ENCODE measurements at places on chromosomes 5 and 9.

DNA sequence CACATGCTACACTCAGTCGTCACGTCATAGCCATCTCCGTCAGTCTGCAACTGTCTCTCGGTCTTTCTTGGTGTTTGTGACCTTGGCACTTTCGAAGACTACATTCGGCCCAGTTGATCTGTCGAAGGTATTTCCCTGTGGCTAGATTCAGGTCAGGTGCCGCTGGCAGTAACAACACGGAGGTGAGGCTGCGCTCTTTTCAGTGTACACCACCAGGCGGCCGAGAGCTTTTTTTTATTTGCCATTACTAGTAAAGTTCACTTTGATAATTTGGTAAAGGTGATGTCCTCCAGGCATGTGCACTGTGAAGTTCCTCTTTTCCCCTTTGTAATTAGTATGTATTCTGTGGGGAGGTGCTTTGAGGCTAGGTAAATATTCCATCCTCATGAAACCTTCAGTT is 49.7 kb downstream of the RNF130 start:
- no peak for DNase-seq

DNA sequence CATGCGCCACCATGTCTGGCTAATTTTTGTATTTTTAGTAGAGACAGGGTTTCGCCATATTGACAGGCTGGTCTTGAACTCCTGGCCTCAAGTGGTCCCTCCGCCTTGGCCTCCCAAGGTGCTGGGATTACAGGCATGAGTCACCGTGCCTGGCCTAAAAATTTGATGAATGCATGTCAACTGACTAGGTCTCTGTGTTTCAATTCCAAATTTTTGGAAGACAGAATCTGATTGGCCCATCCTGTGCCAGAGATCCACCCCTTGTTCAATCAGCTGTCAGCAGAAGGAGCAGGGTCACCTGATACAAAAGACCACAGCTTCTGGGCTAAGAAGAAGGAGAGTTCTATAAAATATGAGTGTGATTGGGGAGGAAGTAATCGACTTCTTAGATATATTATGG is 43.5 kb upstream of the COL15A1 start:
- no peak for DNase-seq

DNA sequence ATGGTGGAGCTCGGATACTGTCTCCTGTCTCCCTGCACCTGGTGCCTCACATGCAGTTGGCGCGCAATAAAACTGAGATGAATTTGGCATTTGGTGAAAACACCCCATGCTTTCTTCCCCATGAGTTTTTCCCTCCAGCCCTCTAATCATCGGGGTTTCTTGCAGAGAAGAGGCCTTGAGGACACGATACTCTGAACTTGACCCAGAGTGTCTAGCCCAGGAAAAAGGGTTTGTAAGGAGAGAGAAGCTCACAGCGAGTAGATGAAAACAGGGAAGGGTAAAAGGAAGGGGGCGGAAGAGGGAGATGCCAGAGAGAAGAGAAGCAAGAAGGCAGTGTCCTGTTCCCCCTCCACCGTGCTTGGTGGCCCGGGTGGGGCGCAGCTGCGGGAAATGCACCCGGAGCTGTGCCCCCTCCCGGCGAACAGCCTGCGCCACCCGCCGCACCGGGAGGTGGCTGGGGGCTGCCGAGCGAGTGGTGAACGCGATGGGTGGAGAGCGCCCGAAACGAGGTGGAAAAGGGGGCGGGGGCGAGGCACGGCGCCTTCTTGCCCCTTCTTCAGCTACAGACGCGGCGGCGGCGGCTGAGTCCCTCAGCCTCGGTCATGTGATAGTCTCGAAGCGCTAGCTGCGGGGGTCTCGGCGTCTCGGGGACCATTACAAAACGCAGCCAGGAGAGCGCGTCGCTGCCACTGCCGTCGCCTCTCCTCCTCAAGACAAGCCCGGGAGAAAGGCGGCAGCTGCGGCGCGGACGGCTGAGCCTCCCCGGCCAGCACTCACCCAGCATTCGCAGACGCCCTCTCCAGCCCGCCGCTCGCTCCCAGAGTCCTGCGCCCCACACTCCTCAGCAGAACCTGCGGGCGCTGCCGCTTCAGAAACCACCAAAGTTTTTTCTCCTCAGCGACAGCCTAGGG is 1.1 kb upstream of the FOXB2 start:
- no peak for DNase-seq

DNA sequence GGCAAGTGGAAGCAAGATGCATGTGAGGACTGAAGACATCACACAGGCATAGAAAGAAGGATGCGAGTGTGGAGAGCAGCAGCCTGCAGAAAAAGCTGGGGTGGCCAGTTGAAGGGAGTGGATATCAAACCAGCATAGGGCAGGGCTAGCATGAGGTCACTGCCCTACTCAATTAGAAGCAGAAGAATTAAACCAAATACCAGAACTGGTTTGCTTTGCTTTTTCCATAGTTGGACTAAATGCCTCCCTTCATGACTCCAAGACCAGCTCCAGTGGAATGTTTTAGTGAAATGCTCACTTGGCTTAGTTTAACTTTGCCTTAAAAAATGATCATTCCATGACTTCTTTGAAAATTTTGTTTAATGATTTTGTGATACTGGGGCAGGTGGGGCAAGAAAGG is 45.8 kb downstream of the TMEM167A start:
- no peak for DNase-seq

DNA sequence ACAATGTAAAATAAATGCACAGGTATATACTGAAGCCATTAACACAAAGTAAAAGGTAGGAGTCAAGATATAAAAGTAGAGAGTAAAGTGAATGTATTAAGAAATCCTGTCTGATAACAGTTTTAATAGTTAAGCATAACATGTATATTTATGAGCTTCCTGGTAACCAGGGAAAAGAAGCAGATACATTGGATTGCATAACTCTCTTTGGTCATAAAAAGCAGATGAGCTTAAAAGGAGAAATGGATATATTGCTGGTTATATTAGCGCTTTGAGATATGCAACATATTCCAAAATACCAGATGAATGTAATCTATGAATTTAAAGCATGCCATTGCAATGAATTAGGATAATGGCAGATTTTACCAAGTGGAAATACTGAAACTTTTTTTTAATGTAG is 6.2 kb upstream of the TNFSF8 start:
- no peak for DNase-seq

DNA sequence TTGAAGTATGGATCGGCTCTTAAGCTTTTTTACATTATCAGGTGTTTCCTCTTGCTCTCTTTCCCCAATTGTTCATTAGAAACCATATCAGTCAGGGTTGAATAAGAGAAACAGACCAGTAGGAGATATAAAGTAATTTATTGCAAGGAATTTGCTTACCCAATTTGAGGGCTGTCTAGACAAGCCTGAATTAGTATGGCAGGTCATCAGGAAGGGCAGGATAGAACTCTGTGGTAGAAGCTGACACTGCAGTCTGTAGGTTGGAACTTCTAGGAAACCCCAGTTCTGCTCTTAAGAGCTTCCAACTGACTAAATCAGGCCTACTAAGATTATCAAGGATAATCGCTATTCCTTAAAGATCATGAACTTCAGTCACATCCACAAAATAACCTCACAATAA is 24.3 kb downstream of the ISOC1 start:
- DNase-seq = no peak

DNA sequence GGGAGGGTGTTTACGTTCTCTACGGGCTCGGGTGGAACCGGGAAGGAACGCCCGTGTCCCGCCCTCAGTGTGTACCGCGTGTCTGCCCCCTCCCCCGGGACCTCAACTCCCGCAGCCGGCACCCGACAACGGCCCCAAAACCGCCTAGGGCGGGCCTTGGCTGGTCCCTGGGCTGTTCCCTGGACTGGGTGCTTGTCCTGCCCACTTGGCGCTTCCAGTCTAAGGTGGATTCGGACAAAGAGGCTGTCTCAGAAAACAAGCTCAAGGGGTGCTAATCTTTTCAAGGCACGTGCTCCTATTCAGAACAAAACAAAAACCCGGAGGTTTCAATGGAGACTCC is 379 bp upstream of the CLK4 start:
- no peak for DNase-seq

- no peak for DNase-seq
These were observed 158.3 kb downstream of the GIN1 start for GRCh38 chr5:102961671-102962070.

Measured in HuH-7.5 (cell line).